ENCODE measurements at places on chromosomes 1 and 21.

GRCh38 chr1:202086579-202087350 is 36.0 kb upstream of the GPR37L1 start:
- DNase-seq, result no peak

DNA sequence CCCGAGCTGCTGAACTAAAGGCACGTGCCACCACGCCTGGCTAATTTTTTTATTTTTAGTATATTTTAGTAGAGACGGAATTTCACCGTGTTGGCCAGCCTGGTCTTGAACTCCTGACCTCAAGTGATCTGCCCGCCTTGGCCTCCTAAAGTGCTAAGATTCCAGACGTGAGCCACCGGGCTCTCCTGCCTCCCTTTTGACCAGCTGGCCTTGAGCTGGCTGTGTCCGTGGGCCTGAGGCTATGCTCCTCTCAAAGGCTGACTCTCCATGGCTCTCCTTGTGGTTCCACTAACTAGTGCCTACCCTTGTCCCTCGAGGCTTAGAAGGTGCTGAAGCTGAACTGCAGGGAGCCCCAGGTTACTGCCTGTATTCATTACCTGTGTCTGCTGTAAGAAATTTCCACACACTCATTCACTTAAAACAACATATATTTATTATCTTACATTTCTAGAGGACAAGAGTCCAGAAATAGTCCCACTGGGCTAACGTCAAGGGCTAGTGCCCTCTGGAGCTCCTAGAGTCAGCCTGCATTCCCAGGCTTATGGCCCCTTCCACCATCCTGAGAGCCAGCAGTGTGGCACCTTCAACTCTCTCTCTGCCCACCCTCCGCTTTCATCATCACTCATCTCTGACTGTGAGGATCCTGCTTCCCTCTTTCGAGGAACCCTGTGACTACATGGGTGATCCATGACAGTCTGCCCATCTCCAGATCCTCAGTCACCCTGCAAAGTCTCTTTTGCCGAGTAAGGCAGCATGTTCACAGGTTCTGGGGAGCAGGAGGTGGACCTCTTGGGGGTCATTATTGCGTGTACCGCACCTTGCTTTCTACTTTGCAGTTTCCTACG is 34.9 kb downstream of the ETS2 start:
- no peak for DNase-seq

- no peak for DNase-seq
These were observed 3.7 kb downstream of the ATP1A1 start for GRCh38 chr1:116376729-116377086.

- peak; percentile 84 for DNase-seq
These were observed 105.2 kb downstream of the EDEM3 start for GRCh38 chr1:184649451-184649888.

- no peak for DNase-seq
These were observed 11.9 kb downstream of the TSPAN2 start for GRCh38 chr1:115077286-115077983.

DNA sequence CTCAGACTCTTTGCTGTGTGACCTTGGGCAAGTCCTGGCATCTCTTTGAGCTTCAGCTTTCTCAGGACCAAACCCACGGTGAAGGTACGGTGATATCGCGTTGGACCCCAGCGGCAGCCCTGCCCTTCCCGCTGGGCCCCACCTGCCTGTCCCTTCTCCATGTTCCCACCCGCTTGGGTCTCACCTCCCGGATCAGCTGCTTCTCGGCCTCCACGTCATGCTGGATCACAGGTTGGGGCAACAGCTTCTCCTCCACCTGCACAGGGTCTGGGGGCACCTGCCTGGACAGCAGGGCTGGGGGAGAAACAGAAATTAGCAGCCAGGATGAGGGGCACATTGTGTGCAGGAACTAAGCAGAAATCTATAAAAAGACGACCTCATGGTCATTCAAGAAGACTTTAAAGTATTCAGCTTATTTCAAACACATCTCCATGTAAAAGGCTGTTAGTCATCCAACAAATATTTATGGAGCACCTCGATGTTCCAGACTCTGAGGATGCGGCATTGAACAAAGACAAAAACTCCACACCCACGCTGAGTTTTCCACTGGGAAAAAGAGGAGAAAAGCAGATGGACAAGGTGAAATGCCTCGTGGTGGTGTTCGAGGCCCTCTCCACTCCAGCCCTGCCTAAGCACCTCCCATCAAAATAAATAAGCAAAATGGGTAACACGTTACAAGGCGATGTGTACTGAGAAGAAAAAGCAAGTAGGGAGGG is 19.5 kb downstream of the KIF17 start:
- DNase-seq, result no peak

DNA sequence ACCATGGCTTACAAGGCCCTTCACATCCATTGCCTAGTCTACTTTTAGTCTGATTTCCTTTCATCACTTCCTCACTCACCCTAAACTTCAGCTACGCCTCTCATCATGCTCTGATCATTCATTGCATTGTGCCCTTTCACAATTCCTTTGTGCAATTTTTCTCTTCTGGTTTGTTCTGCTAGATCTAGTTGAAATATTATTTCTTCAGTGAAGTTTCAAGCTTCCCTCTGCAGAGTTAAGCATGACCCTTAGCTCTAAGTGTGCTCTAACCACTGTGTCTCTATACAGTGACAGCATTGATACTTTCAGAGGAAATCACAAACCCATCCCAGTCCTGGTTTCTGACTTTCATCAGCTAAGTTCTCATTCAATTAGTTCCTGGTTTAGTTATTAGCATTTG is 166.1 kb downstream of the PLA2G4A start:
- DNase-seq, result no peak

DNA sequence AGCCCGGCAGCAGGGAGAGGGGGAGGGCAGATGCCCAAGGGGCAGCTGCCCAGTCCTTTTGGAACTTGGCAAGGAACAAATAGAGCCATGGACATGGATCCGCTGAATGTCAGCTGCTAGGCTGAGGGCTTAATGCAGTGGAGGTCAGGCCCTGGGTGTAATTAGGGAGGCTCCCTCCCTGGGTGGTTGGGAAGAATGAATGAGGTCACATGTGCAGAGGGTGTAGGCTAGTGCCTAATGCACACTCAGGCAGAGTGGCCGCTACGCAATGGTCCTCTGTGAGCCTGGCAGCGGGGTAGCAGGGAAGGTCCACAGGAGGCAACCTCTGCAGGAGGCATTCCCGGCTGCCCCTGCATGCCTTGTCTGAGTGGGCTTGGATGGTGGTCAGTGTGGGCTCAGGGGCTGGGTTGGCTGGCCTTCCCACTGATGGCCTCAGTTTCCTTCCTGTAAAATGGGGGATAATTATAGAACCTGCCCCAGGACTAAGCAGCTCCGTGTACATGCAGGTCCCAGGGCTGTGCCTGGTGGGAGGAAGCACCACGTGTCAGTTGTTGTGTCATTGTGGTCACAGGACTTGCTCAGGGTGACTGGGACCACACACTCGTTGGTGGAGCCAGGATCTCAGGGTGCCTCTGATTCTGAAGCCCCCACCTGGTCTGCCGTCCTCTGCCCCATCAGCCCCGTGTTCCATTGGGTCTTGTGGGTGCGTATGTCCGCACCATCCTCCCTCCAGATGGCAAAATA is 81.6 kb upstream of the ACTL8 start:
- no peak for DNase-seq

DNA sequence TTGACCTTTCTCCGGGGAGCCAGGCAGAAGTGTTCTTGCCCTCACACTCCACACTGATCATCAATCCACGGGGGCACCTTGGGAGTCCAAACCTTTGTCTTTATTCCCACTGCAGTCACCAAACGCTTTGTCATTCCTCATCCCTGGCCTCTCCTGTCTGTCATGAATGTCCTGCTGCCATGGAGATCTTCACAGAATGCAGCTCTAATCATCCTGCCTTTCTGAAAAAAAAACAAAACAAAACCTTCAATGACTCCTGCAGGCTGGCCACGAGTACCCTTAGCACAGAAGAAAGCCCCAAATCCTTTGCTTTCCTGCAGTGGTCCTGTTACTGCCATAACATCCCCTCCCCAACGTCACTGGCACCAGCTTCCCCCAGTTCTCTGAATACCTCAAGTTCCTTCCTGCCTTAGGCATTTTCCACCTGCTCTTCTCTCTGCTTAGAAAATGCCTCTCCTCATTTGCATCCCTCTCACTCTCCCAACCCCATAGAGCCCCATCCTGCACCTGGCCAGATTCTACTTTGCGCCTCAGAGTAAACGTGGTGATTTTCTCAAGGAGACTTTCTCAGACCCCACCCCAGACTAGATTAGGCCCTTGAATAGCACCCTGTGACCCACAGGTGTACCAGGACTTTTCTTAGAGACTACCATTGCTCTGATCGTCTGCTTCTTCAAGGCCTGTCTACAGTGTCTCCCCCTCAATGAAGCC is 131.2 kb downstream of the AK5 start:
- DNase-seq, result no peak

DNA sequence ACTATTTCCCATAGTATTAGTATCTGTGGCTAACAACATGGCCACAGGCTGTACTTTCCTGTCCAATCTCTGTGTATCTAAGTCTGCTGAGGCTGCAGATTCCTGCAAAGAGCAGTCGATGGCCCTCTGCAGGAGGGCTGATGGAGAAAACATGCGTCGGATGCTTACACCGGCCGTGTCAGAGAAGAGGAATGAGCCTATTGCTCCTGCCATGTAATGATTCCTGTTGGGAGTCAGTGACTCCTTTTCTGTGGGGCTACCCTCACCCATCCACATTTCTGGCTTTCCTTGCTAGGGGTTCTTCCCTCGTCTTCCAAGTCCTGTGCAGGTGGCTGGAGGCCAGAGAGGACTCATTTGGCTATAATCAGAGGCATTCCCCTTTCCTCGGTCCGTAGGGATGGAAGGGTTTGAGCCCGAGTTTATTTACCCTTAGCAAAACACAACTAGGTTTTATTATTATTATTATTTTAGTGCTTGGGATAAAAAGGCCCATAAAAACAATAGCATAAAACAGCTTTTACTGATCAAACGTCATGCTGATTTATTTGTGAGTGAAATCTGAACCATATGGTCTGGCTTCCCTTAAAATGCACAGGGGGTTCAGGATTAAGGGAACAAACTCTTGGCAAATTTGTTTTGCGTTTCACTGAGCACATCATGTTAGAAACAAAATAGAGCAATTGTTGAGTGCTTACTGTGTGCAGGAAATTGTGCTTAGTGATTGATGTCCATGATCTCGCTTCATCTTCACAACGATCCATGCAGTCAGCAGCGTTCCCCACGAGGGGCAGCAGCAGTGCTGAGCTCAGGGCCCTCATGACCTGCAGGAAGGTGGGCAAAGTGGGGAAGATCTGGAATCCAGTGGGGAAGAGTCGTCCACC is 70.8 kb downstream of the KIF26B start:
- no peak for DNase-seq

GRCh38 chr1:207944571-207944970 is 33.6 kb upstream of the CD34 start:
- no peak for DNase-seq

- no peak for DNase-seq
These were observed 134.0 kb downstream of the LRIG2 start for GRCh38 chr1:113207019-113207418.

- no peak for DNase-seq
These were observed 11.6 kb upstream of the DNAJC6 start for GRCh38 chr1:65297706-65298105.

DNA sequence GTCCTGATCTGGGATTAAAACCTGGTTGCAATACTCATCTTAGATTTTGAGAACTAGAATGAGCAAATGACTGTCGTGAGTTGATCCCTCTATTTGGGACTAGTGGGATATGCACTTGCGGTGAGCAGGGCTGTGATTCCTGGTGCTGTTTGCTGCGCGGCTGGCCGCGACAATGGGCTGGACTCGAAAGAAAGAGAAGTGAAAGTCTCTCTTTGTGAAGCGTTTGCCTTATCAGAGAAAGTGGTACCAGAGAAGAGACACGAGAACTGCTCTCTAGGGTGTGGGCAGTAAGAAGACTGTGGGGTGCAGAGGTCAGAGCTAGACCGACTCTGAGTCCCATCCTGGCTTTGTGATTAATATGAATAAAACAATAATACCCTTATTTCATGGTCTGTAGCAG is 8.6 kb downstream of the ST6GALNAC3 start:
- peak; percentile 17 for DNase-seq

- DNase-seq, result no peak
These were observed 347.2 kb downstream of the PTPRC start for GRCh38 chr1:198986036-198986435.

GRCh38 chr1:23344987-23345472 is 946 bp upstream of the HNRNPR start:
- no peak for DNase-seq

DNA sequence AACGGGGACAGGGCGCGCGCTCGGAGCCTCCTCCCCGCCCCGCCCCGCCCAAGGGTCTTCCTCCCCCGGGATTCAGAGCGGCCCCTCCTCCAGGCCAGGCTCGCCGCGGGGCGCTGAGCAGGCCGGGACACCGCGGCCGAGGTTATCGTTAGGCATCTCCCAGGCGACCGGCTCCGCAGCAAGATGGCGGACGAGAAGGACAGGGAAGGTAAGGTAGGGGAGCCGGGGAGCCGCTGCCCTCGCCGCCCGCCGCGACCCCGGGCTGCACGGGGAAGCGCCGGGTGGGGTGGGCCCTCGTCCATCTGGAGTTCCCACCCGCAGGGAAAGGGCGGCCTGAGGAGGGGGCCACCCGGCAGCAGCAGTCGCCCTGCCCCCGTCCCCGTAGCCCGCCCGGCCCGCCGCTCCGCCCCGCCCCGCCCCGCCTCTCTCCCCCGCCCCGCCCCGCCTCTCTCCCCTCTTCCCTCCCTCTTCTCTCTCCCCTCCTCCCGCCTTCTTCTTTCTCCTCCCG is 105.9 kb upstream of the HNRNPU start:
- DNase-seq, result peak; percentile 82

DNA sequence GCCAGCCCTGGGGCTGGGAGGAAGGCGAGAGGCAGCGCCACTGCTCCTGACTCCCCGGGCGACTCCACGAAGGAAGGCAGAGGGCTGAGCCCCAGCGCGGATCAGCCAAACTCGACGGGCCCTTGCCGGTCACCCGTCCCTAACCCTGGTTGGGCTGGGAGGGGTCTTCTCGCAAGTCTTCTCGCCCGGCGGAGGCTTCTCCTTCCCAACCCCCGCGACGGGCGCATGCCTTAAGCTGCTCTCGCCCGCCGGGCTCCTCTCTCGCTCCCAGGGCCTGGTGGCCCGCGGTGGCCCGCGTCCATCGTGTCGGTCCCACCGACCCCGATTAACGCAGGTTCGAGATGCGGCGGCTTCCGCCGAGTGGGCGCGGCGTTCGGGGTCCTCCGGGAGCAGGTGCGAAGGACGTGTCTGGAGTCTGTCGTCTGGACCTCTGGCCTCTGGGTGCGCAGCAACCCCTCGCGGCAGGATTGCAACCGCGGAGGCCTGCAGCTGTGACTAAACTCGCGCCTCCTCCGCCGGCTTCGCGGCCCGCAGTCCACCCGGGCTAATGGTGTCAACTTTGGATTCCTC is 29.0 kb upstream of the PPM1J start:
- DNase-seq, result no peak

- DNase-seq, result no peak
These were observed 21.8 kb downstream of the MMEL1 start for GRCh38 chr1:2611031-2611501.
